Hematopoietic multipotent progenitor cell treated with erythropoietin and hydrocortisone succinate and interleukin-3 and kit ligand, for 4 days (in vitro differentiated cells): ENCODE measurements at places on chromosomes 16 and 17.

DNA sequence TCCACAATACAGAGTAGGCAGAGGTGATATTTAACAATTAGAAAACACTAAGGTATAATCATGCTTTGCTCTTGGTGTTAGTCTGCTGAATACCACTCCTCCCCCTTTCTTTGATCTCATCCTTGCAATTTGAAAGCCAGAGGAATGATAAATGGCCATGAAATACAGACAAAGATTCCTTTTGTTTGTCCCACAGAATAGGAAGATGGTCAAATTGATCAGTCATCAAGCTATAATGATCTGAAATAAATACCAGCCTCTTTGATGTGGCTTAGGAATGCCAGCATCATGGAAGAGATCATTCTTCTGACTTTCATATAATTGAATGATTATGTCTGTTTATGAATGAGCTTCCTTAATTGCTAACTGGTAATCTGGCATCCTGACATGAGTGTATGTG is 1541.7 kb upstream of the CDH8 start:
- DNase-seq, result no peak

DNA sequence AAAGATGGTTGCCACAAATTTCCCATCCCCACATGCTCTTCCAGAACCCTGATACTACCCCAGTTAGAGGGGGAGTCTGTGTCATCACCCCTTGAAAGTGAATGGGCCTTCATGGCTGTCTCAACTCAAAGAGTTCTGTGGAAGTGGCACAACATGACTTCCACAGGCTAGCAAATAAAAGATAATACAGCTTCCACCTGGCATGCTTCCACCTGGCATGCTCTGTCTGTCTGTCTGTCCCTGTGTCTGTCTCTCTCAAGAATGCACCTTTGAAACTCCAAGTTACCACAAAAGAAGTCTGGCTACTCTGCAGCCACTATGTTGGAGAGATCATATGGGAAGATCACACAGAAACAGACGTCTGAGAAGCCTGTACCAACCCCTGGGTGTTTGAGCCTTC is 35.0 kb downstream of the CFDP1 start:
- no peak for DNase-seq

- DNase-seq, result no peak
Observed at GRCh38 chr17:79830763-79831264, 8.4 kb downstream of the CBX4 start.

DNA sequence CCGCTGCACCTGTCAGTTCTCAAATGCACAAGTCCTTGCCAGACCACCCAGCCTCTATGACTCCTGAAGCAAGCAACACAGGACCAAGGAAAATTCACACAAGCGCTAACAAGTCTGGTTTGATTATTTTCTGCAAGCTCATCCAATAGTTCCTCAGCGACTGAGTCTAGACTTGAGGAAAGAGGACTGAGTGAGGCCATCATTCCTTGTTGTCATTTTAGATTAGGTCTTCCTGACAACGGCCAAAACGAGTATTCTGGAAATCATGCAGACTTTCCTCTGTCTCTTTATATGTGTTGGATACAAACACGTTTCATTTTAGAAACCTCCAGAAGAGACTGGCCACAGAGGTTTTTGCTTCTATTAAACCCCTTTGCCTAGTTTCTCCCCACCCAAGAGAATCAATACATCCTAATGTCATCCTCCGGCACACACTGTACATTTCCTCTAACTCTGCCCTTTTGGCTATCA is 561 bp downstream of the CCDC47 start:
- DNase-seq, result peak; percentile 62

DNA sequence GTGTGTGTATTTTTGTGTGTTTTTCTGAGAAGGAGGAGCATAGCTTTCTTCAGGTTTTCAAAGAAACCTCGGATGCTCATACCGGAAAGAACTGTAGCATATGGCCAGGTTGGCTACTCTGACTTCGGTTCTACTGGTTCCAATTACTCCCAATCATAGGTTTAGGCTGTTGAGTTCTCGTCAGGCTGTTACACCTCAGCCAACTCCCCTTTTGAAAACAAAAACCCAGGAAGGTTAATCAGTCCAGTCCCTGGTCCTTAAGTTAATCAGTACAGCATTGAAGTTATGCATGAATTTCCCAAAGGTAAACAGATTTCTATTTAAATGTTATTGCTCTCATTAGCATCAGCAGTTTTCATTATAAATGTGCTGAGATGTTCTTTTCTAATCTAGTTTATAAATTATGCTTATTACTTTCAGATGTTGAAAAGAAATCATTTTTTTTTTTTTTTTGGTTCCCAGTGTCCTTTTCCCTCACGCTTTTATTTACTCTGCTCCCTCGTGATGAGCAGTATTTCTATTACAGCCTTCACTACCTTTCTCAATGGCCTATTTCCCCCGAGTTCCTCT is 111.0 kb downstream of the NPIPB5 start:
- no peak for DNase-seq

DNA sequence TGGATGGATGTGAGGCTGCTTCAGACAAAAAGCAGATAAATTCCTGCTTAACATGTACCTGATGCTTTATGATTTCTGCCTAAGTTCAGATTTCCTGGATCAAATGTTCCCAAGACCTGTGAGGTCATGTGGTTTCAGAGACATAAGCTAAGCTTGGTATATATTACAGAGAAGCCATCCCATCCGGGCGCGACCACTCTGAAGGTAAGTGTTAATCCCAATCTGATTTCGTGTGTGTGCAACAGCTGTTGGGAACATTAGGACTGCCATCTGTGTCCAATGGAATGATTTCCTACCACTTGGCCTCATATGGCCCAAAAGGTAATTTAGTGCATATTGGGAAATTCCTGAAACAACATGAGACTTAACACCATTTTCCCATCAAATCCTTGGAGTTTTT is 199.1 kb downstream of the HS3ST3B1 start:
- no peak for DNase-seq

DNA sequence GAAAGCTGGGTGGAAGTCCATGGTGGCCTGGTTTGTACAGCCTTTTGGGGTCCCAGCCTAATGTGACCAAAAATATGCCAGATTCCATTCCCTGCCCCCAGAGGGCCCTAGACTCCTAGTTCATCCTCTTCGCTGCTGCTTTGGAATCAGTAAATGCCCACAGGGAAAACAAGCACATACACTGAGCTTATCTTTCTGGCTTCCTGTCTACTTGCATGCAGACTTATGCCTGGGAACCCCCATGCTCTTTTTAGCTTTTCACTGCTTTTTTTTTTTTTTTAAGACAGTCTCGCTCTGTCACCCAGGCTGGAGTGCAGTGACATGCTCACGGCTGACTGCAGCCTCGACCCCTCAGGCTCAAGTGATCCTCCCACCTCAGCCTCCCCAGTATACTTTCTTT is 6.2 kb upstream of the CD300LG start:
- peak; percentile 50 for DNase-seq

- DNase-seq, result no peak
Observed at GRCh38 chr16:4245077-4245791, 3.4 kb upstream of the SRL start.

GRCh38 chr16:7344830-7345780 is 12.5 kb downstream of the RBFOX1 start:
- DNase-seq, result no peak

DNA sequence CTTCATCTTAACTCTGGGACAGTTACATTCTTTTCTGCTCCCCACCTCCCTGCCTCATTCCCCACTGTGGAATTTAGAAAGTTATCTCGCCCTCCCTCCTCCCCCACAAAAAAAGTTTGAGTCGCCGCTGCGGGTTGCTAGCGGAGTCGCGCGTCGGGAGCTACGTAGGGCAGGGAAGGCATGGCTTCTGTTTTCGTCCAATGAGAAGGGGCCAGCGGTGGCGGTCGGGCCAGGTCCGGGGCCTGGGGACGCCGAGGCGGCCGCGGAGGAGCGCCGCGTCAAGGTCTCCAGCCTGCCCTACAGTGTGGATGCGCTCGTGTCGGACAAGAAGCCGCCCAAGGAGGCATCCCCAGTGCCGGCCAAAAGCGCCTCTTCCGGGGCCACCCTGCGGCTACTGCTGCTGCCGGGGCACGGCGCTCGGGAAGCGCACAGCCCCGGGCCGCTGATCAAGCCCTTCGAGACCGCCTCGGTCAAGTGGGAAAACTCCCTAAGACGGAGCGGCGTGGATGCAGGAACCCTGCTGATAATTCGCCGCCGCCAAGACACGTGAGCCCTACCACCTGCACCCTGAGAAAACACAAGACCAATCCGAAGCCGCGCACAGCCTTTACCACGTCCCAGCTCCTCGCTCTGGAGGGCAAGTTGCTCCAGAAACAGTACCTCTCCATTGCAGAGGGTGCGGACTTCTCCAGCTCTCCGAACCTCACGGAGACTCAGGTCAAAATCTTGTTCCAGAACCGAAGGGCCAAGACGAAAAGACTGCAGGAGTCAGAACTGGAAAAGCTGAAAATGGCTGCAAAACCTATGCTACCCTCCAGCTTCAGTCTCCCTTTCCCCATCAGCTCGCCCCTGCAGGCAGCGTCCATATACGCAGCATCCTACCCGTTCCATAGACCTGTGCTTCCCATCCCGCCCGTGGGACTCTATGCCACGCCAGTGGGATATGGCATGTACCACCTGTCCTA is 8.9 kb downstream of the OR4D1 start:
- DNase-seq, result peak; percentile 88

GRCh38 chr16:2230376-2230775 is 5.9 kb upstream of the DNASE1L2 start:
- no peak for DNase-seq

DNA sequence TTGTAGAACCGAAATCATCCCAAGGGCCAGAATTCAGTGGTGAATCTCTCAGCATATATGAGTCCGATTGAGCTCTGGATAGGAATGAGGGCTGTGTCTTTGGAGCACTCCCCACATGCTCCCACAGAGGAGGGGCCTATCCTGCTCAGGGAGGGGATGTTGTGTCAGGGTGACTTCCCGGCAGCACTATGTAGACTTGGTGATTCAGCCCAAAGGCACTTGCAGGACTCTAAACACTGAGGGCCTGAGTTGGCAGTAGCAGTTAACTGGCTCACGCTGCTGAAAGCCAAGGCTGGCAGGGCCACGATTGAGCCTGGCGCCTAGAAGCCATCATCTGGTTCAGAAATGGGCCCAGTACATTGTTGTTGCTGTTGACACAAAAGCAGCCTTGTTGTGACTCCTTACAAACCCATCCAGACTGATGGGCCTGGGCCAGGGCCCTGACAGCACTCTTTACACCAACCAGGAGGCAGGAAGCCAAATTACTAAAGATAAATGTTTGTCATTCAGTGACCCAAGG is 31.9 kb downstream of the NMT1 start:
- no peak for DNase-seq

GRCh38 chr16:86984991-86985647 is 332.1 kb downstream of the C16orf95 start:
- no peak for DNase-seq

GRCh38 chr16:29852654-29853053 is 10.4 kb downstream of the CDIPT start:
- no peak for DNase-seq

GRCh38 chr16:48536614-48537200 is 73.3 kb downstream of the N4BP1 start:
- peak; percentile 33 for DNase-seq

DNA sequence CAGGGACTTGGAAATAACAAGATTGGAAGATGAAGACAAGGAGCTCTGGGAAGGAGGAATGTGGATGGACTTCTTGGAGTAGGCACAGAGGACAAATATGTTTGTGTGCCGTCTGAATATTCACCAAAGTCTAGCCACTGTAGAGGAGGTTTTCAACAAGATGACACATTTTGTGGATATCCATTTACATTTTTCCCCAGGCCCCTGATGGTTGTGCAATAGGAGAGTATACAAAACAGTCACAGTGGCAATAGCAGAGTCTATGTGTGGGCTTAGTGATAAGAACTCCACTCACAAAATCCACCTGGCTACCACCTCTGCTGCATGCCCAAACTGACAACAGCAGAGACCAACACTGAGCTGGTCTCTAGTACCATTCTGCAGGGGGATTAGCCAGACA is 32.6 kb upstream of the RPL38 start:
- no peak for DNase-seq

DNA sequence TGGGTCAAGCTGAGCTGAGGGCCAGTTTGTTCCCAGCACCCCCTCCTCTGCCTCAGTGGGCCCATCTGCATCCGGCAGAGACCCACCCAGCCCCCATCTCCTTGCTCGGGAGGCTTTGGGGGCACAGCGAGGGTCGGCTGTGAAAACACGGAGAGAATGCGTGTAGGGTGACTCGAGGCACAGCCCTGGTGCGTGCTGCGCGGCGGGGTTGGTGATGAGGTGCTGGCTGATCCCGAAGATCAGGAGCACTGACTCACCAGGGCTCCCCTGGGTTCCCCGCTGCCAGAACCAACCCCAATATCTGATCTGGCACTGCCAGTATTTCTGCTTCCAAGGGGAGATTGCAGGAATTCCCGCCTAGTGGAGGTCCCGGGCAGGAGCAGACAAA is 7.5 kb upstream of the KRT17 start:
- DNase-seq, result no peak

GRCh38 chr17:497241-498034 is 144.8 kb upstream of the RPH3AL start:
- no peak for DNase-seq

DNA sequence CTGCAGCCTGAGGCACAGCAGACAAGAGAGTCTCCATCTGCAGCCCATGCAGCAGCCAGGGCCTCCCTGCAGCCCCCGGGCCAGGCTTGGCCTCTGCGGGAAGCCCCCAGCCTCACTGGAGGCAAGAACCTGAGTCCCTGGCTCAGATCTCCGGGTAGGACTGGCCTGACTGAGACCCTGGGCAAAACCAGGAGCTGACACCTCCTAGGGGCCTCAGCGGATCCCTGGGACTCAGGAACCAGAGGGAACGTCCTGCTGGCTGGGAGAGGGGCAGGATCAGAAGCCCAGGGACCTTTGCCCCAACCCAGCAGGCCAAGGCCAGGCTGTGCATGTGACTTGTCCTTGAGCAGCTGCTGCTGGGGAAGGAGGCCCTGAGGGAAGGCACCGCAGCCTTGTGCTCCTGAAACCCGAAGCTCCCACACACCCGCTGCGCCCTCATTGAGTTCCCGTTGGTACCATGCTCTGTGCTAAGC is 1.7 kb upstream of the PRSS21 start:
- no peak for DNase-seq
